ENCODE measurements at places on chromosomes 13 and 19. TPM values are rescaled to one million over a fixed set of nuclear protein-coding genes. Genes with fewer than 3 reads are reported as not detected.

GRCh38 chr13:79401259-79402070 is 4.6 kb downstream of the RBM26 start:
- H3K36me3 ChIP-seq = no peaks in the 10 kb centered on the region
- H3K4me3 ChIP-seq = no peak overlapping the region
- DNase-seq = no peak
- no peak overlapping the region for H3K27ac ChIP-seq
- peaks cover 8% of the 10 kb centered on the region for H3K4me1 ChIP-seq

DNA sequence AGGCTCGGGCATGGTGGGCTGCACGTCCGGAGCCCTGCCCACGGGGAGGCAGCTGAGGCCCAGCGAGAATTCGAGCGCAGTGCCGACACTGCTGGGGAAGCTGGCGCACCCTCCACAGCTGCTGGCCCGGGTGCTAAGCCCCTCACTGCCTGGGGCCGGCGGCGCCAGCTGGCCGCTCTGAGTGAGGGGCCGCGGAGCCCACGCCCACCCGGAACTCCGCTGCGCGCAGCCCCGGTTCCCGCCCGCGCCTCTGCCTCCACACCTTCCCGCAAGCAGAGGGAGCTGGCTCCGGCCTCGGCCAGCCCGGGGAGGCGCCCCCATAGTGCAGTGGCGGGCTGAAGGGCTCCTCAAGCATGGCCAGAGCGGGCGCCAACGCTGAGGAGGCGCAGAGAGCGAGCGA is 2080.4 kb downstream of the PCDH9 start:
- H3K36me3 ChIP-seq = no peaks in the 10 kb centered on the region
- H3K27me3 ChIP-seq = no peaks in the 10 kb centered on the region
- H3K4me3 ChIP-seq = no peak overlapping the region
- no peaks in the 10 kb centered on the region for H3K4me1 ChIP-seq
- no peak for DNase-seq
- no peak overlapping the region for H3K27ac ChIP-seq

DNA sequence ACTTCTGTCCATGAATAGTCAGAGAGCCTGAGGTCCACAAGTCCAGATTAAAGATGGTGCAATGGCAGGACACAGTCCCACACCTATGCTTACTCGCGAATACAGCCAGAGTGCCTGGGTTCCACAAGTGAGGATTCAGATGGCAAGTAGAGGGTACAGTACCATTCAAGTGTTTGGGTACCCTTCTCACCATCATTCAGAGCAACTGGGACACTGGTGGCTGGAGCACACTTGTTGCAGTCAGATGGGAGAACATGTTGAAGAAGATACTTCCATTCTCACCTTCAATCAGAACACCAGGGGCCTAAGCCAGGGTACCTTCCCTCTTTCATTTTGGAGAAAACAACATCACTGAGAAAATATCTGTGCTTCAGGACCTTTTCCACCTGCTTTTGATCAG is 43.7 kb upstream of the ZNF599 start:
- no peaks in the 10 kb centered on the region for H3K4me1 ChIP-seq
- DNase-seq = no peak
- no peaks in the 10 kb centered on the region for H3K27me3 ChIP-seq
- H3K36me3 ChIP-seq = no peaks in the 10 kb centered on the region
- no peak overlapping the region for H3K27ac ChIP-seq

The C13orf42 gene
- not detected for polyA plus RNA-seq

The IFNL1 gene
- polyA plus RNA-seq = not detected

DNA sequence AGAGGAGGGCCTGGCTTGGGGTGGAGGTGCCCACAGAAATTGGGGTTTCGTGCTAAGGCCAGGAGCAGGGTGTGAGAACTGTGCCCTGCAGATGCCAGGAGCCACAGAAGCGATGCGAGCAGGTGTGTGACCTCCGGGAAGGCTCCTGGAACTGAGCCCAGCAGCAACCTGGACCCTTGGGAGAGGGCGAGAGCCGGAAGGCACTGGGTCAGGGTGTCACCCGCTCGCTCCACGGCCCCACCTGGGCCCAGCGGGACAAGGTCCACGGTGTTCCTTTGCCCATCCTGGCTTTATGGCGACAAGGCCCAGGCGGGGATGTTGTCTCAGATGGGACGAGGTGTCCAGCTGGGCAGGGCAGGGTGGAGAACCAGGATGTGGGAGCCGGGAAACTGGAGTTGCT is 4.2 kb downstream of the MISP start:
- no peaks in the 10 kb centered on the region for H3K36me3 ChIP-seq
- no peaks in the 10 kb centered on the region for H3K4me1 ChIP-seq
- H3K4me3 ChIP-seq = no peak overlapping the region
- H3K27ac ChIP-seq = no peak overlapping the region
- DNase-seq = no peak

GRCh38 chr13:44667943-44668342 is 91.8 kb upstream of the TSC22D1 start:
- no peaks in the 10 kb centered on the region for H3K36me3 ChIP-seq
- no peak overlapping the region for H3K27ac ChIP-seq
- no peaks in the 10 kb centered on the region for H3K27me3 ChIP-seq
- DNase-seq = no peak
- peaks cover 20% of the 10 kb centered on the region for H3K4me1 ChIP-seq
